Stimulated activated CD8-positive, alpha-beta memory T cell treated with anti-CD3 and anti-CD28 coated beads, Interleukin-12 subunit alpha, Interleukin-12 subunit beta, amount 100 ng/mL, for 4 hours (primary cell): ENCODE measurements at places on chromosomes 7 and 10.
A peak's percentile ranks its signal among the peaks of the same experiment; 100 is the strongest.

- no peak for DNase-seq
Measured at GRCh38 chr7:131056007-131056406, 271.7 kb upstream of the MKLN1 start.

GRCh38 chr10:101565370-101565900, 22.6 kb downstream of the POLL start:
- DNase-seq, result no peak

GRCh38 chr10:10132009-10132408, 885.7 kb upstream of the CELF2 start:
- no peak for DNase-seq

- no peak for DNase-seq
Measured at GRCh38 chr7:113582471-113582870, 336.3 kb downstream of the PPP1R3A start.

GRCh38 chr10:50291261-50291850, 40.0 kb upstream of the ASAH2 start:
- DNase-seq, result no peak

DNA sequence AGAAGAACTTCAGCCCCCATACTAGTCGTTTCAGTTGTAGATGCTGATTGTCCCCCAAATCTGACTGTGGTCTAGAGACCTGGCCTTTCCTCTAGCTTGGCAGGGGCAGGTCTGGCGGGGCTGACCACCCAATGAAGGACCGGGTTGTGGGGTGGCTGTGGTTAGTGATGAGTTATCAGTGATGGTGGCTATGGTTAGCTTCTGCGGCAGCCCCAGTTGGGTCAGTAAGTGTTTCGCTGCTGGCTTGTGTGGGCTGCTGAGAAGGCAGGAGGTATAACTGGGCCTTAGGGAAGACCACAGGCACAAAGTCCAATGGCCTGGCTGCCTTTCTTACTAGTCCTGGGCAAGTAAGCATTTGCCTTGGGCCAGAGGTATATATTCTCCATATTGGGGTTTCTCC, 21.3 kb downstream of the VWA2 start:
- no peak for DNase-seq

DNA sequence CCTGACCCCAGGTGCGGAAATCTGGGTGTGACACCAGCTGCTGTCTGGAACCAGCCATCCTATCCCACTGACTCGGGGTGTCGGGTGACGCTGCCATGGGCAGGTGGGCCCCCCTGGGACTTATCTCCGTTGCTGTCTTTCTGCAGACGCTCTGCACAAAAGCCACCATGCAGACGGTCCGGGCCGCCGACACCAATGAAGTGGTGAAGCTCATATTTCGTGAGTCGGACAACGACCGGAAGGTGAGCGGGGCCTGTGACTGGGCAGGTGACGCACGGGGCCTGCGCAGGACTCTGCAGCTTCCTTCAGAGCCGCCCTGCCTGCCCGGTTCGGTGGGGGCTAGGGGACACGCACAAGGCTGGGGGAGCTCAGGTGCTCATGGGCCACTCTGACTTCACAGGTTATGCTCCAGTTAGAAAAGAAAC, 36.6 kb downstream of the NKX6-2 start:
- no peak for DNase-seq

- DNase-seq, result no peak
Measured at GRCh38 chr7:36605261-36606051, 118.8 kb downstream of the AOAH start.

DNA sequence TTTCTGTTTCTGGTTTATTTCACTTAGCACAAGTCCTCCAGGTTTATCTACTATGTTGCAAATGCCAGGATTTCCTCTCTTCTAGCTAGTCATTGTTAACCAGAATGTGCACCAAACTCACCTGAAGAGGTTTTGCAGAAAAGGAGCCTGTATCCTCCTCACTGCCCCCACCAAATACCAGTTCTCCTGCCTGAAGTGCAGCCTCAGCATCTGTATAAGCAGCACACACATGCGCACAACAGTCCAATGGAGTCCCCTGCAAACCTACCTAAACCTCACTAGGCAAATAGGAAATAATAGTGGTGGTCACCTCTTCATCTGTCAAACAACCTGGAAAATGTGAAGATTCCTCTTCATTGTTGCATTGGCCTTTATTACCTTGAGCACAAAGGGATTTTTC, 237.8 kb downstream of the PAXIP1 start:
- DNase-seq, result no peak

GRCh38 chr7:80445351-80445750, 66.5 kb downstream of the GNAT3 start:
- DNase-seq, result no peak

- peak; percentile 11 for DNase-seq
Measured at GRCh38 chr10:7412237-7412927, 1.5 kb upstream of the SFMBT2 start.

DNA sequence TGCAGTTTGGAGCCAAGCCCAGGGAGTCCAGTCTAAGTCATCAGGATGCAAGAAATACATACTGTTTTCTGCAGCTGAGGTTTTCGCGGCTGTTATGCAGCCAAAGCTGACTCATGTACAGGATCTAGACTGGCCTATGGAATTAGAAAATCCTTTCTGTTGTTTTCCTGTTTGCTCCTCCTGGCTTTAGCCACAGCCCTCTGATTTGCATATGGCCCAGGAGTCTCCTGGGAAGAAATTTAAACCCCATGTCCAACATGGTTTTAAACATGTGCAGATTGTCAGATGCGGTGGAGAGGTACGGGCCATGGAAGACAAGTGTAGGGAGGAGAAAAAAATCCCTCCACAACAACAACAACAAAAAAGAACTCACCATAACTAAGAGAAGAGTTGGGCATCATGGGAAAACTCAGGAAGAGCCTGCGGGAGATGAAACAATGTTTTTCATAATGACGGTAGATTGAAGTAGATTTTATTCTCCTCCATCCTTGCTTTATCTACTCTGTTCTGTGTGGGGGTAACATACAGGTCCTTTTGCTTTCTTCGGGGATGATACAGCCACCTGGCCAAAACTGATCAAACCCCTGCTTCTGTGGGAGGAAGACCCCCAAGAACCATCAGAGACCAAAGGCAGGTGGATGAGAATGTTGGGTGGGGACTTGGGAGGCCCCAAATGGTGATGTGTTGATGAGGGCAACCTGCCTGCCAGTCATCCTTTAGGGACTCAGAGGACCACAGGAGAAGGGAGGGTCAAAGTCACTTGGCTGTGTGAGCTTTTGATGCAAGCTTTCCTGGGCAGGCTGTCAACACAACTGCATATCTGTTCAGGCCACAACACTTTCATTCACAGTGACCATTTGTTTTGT, 29.8 kb upstream of the GNA12 start:
- no peak for DNase-seq

GRCh38 chr10:52949899-52950298, 177.3 kb upstream of the MBL2 start:
- no peak for DNase-seq

DNA sequence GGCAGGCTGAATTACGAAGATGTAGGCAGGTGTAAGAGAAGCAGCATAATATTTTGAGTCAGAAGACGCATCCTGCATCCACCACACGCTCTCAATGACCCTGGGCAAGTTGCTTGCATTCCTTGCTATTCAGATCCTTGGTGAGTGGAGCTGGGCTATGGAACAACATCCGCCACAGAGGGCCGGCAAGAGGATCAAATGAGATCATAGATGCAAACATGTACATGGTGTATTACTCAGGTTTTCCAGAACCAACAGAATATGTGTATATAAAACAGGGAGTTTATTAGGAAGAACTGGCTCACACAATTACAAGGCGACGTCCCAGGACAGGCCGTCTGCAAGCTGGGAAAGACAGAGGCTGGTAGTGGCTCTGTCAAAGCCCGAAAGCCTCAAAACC, 51.5 kb downstream of the ADAM12 start:
- no peak for DNase-seq

GRCh38 chr7:2824678-2825461, 19.2 kb downstream of the GNA12 start:
- DNase-seq, result no peak

- no peak for DNase-seq
Measured at GRCh38 chr7:3922175-3922635, 621.2 kb downstream of the SDK1 start.

GRCh38 chr7:128951296-128951695, 13.6 kb downstream of the IRF5 start:
- DNase-seq, result no peak

DNA sequence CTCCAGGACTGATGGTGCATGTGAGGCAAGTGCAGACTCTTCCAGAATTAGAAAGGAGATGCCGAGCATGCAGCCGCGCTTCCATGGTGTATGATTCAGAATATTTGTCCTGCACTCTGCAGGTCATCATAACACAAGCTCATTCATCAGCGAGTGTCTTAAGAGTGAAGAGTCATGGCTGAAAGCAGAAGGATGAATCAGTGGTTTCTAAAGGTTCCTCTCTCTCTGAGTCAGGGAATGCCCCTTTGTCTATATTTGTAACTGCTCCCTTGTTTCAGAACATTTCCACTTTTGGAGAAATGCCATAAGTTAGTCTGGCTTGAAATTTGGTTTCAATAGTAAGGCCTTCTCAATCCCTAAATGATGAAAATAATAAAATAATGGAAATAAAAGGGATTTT, 52.3 kb downstream of the HECW1 start:
- DNase-seq, result no peak

GRCh38 chr7:45070254-45070642, 18.5 kb downstream of the NACAD start:
- DNase-seq, result no peak

DNA sequence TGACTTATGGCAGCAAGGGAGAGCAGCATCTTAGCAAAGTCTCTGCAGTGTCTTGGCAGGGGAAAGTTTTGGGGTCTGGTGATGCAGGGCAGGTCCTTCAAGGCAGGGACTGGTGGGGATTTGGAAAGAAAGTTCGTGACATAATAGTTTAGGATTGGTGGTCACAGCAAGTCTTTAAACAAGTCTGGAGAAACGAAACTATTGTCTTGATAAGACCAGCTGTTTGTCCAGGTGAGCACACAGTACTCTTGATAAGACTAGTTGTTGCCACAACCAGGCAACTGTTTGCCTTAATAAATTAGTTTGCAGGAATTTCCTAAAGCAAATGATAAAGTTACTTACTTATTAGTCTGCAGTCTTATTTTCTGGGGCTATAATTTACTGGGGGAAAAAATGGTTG, 136.1 kb downstream of the AKR1D1 start:
- DNase-seq, result no peak

- no peak for DNase-seq
Measured at GRCh38 chr7:43242628-43243255, 130.3 kb downstream of the HECW1 start.

DNA sequence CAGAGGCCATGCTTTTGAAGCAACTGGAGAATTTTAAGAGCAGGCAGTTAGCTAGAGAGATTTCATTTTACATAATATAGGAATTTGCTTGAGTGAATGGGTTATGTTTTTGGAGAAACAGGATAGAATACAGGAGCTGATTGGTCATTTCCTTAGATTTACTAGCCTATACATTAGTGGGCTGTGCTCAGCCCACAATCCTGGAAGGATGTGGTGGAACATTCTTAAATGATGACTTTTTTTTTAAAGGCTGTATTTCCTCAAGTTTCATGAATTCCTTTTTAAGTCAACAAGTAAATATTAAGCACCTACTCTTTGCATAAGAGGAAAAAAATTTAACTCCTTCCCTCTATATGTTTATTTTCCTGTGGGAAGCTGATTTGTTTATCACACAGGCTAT, 314.4 kb upstream of the BMPER start:
- no peak for DNase-seq

GRCh38 chr7:55070271-55070743, 51.5 kb downstream of the EGFR start:
- DNase-seq, result no peak

DNA sequence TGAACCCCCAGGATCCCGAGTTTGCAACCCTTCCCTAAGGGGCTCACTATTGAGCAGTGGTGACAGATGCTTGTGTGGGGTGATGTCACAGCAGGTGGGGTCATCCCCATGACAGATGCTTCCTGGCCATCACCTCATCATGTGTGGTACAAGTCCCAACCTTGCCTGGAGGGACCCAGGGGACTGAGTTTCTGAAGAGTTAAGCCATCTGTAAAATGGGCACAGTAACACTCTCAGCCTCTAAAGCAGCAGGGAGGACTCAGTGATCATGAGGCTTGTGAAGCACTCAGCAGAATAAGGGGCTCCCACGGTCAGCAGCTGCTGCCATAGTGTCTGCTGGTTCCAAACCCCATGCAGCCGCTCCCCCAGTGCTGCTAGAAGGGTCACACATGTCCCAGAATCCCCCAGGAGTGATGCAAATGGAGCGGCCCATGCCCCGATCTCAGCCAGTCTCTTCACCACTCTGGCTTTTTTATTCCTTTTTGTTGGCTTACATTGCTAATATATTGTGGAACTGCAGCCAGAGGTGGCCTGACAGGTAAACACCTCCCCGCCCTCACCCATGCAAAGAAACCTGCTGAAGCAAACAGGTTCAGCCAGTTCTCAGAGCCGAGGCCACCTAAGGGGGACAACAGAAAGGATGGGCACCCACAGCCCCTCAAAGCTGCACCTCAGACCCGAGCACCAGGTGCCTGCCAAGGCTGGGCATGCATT, 102.1 kb upstream of the PDGFA start:
- no peak for DNase-seq

DNA sequence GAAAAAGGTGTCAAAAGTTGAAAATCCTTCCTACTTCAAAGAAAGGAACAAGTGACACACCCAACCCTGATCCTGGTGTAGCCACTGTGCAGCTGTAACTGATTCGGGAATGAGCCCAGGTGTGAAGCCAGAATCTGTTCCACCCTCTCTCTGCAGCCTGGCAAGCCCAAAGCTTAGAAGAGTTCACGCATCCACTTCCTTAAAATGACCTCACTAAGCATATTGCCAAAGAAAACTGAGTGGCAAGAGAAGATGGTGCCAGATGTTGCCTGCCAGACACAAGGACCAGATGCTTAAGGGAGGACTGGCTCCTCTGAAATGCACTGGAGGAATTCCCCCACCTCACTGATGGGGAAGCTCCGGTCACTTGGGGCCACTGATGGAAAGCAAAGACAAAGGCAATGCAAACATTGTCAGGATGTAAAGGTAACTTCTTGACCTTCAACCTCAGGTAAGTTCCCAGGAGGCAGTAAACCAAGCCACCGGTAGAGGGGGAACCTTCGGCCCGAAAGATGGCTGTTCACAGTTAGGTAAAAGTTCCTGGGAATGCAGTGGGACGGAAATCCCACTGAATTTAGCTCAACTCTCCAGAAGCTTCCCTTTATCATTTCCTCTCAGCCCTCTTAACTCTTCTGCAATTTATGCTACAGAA, 554.9 kb downstream of the KCNMA1 start:
- no peak for DNase-seq

- DNase-seq, result no peak
Measured at GRCh38 chr10:62459072-62459471, 84.9 kb downstream of the ZNF365 start.

- no peak for DNase-seq
Measured at GRCh38 chr10:15245530-15245929, 77.0 kb upstream of the NMT2 start.

GRCh38 chr7:26525398-26526264, 234.0 kb downstream of the SNX10 start:
- DNase-seq, result no peak
